ENCODE measurements at places on chromosomes 2 and 18.

- no peak for DNase-seq
Measured at GRCh38 chr2:95008306-95008705, 17.2 kb upstream of the MAL start.

DNA sequence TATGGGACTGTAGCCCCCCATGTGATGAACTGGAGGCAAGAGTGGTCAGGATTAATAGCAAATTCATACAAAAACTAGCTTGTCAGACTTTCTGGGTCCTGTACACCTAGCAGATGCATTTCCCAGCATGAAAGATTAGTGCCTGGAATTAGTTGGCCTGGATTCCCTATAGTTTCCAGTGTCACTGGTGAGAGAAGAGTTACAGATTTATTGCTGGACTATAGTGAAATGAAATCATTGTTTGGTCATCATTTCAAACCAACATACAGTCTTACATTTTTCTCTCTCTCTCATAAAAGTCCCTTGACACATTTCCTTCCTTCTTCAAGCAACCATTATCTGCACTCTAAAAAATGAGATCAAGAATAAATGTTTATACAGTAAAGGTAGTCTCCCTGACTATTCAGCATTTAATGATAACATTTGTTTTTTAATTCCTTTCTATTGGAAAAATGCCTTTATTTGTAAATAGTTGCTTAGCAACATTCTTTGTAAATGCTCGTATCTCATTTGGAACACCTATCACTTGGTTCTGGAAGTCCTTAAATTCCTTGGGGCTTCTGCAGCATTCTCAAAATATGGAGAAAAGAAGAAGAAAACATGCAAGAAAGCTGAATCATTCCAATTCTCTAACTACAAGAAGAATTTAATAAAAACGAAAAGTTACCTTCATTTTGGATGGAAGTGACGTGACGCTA, 144.4 kb downstream of the MREG start:
- DNase-seq: no peak

DNA sequence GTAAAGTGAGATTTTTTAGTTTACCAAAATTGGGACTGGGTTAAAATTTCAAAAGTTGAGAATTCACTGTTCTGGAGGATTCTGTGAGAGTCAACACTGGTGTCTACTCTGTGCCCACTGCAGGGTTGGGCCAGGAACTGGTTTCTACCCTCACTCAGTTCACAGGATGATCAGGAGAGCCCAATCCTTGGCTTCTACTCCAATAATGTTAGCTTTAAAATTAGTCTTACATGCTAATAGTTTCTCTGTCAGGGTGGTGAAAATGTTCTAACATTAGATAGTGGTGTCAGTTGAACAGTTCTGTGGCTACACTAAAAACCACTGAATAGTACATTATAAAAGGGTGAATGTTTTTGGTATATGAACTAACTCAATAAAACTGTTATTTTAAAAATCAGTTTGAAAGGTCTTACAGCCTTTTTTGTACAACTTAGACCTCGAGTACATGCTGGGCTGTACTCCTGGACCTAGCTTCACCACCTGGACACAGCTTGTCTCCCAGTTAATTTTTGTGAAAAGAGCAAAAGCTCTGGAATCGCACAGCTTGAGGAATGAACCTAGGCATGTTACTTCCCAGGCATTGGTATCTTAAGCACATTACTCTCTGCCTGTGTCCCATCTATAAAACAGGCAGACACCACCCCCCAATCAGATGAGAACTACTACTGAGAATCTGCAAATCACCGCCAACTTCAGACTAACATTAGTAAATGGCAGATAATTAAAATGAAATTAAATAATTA, 44.4 kb downstream of the ACVR1 start:
- DNase-seq: no peak

DNA sequence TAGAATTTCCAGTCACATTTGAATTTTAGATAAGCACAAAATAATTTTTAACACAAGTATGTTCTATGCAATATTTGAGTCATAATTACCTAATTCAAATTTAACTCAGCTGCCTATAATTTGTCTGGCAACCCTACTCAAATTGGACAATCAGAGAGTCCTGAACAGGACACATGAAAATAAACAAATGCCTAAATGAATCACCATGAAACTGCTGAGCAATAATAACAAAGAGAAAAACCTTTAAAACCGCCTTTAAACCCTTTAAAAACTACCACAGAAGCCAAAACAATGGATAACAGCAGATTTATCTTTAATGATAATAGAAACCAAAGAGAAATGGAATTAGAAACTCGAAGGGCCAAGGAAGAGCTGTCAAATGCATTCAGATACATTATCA, 39.5 kb downstream of the ARL4C start:
- DNase-seq: no peak

- no peak for DNase-seq
Measured at GRCh38 chr2:200930947-200931626, 32.4 kb downstream of the ORC2 start.

GRCh38 chr2:6073191-6074088, 381.3 kb downstream of the SOX11 start:
- no peak for DNase-seq

DNA sequence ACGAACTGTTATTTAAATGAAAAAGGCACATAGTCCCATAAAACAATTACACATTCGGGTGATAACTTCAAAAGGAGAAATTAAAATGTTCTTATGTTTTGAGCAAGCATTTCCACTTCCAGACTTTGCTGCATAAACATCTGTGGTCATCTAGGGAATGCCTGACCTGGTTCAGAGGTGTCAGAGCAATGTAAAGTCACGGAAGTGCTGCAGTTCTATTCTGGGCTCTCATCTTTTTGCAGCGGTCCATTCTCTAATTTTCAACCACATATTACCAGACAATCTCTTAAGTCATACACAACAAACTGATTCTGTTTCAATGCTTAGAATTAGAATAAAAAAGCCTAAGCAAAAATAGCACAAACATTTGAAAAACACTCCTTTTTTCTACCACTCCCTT, 22.0 kb upstream of the PTH2R start:
- no peak for DNase-seq

GRCh38 chr2:95234286-95234785, 27.0 kb downstream of the ZNF892 start:
- no peak for DNase-seq

- no peak for DNase-seq
Measured at GRCh38 chr2:96344011-96344410, 8.4 kb downstream of the NCAPH start.

DNA sequence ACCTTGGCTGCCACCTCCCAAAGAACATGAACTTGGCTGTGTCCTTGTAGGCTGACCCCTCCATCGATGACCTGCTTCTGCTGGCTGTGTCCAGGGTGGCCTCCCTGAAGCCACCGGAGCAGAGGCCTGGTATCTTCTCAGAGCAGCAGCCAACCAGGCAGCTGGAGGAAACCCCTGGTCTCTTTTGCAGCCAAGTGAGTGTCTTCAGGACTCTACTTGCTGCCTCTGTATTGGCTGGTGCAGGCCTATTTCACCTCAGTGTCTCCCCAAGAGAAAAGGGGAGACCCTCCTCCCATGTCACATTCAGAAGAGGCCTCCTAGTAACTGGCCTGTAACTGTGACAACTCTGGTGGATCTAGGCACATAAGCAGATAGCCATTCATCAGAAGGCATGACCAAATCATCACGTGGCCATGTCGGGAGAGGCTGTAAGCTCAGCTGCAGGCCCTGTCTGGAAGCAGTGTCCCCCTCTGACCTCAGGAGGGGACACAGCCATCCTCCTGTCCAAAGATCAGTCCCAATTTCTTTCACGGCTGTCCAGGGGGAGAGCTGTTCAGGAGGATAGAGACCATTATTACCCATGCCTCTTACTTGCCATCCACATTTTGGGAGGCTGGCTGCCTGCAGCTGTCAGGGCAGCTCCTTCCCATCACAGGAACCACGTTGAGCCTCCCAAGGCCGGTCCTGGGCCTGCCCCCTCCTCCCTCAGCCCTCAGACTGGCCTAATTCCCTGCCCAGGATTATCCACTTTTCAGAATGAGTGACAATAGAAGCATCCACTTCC, 20.9 kb upstream of the ROCK2 start:
- DNase-seq: no peak

DNA sequence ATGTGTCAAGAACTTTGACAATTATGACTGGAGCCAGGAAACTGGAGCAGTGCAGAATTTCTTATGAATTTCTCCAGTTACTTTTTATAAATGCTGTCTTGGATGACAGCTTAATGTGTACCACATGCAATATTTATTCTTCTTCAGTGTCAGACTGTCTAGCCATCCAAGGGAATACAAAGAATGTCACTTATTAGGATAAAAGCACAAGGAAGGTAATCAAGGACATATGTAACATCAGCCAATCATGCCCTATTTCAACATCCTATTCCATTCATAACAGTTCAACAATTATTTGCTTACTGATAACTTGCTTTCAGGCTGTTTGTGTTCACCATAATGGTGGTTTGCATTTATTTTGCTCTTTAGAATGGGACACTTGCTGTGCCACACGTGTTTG, 139.8 kb downstream of the OLA1 start:
- no peak for DNase-seq

DNA sequence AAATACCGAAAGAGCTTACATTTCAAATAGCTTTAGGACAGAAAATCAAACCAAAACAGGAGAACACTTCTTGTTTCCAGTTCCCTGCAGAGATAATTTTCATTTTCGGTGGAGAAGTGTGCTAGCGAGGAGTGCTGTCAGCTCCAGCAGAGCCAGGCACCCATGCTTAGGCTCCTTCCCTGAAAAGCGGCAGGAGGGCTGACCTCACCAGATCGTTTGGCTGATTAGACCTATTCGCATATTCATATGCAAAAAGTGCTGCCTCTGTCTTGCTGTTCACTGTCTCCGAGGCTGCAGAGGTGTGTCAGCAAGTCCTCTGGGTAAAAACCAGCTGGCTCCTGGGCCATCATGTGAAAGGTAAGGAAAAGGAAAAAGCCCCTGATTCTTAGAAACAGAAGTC, 225.8 kb upstream of the COPS8 start:
- DNase-seq: no peak

- no peak for DNase-seq
Measured at GRCh38 chr18:59517446-59518165, 158.5 kb upstream of the LMAN1 start.

DNA sequence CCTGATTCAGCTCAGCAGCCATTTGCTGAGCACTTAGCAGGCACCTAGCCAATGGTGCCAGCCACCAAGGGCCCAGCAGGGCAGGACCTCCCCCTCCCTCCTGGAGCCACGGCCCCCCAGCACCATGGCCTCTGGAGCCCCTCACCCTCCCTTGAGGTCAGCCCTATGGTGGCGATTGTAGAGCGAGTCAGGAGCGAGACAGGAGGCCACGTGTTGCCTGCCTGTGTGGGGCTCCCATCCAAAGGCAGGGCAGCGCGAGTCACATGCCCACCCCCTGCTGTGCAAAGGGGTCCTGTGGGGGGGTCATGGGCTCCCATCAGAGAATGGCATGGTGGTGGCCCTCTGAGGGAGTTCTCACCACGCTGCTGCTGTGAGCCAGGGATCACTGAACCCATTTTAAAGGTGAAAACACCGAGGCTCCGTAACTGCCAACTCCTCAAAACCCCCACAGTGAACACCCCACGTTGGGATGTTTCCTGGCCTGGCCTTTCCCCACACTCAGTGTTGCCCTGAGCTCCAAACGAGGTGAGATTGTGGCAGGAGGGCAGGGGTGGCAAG, 35.6 kb downstream of the RAMP1 start:
- no peak for DNase-seq

- no peak for DNase-seq
Measured at GRCh38 chr2:236675051-236675450, 105.4 kb downstream of the ACKR3 start.

DNA sequence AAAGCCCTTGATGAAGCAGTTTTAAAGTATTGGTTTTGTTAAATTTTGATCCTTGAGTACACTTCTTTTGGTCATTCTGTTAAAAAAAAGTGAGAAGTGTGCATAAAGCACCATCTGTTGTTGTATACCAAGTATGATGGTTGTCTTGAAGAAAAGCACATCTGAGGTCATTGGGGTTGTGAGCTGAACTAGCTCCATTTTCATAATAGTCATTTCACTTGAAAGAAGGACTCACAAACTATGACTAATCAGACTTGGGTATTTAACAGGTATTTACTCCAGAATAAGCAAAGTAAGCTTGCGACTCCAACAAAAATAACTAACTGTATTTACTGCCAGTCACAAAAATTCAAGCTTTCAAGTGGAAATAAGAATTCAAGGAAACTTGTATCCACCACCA, 35.1 kb downstream of the CHN1 start:
- DNase-seq: no peak

GRCh38 chr18:77002496-77002895, 130.1 kb downstream of the MBP start:
- no peak for DNase-seq

DNA sequence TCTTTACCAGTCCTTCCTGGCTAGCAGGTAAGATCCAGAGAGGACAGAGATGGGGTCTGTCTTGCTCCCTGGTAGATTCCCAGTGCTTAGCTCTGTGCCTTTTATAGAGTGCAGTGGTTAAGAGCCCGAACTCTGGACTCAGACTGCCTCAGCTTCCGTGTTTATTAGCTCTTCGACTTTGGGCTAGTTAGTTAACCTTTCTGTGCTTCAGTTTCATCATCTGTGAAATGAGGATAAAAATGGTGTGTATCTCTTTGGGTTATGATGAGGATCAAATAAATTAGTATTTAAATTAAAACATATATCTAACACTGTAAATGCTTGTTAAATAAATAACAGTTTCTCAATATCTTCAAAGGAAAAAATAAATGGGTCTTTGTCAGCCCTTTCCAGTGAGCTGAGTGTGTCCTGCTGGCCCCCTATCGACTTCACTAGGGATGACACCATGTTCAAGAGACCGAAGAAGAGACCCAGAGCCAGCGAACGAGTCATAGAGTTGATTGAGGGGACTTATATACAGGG, 38.2 kb downstream of the CERS6 start:
- DNase-seq: no peak

GRCh38 chr2:2187196-2187595, 143.9 kb downstream of the MYT1L start:
- no peak for DNase-seq

- DNase-seq: no peak
Measured at GRCh38 chr2:135785032-135785431, 43.4 kb downstream of the UBXN4 start.

DNA sequence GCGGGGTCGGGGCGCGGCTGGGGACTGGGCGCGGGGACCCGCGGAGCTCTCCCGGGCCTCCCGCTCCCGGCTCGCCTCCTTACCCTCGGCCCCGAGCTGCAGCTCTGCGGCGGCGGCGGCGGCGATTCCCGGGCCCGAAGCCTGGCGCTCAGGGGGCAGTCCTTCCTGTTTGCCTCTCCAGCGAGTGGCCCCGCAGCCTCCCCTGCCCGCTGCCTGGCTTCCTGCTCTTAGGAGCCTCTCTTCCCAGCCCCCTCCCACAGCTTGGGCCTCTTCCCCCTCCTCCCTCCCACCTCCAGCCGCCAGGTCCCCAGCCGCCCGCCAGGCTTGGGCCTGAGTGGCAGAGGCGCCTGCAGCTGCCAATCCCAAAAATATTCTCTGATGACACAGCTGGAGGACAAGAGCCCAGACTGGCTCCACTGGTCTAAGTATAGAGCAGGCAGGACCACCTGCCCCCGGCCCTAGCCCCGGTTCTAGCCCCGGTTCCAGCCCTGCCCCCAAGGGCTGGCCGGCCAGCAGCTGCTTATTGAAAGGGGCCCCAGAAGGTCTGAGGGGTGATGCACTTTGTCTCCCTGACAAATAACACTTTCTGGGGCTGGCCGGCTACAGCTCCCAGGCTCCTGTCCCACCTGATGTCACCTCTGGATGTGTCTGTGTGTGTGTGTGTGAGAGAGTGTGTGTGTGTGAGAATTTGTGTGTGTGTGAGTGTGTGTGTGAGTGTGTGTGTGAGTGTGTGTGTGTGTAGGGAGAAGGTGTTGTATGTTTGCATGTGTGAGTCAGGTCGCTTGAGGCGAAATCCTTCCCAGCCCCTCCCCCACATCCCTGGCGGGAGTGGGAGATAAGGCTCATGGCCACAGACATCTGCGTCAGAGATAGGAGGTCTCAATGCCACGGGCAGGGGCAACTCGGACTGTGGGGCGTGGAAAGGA, at the start of gene OBSL1:
OBSL1 (minus strand) TSS at position 229 of the 926 bp plus-strand sequence. CDS start 307 bp downstream, outside the sequence.
- DNase-seq: no peak

All from activated CD8-positive, alpha-beta memory T cell treated with anti-CD3 and anti-CD28 coated beads for 4 hours (primary cell).